ENCODE measurements at places on chromosomes 5 and 9.

DNA sequence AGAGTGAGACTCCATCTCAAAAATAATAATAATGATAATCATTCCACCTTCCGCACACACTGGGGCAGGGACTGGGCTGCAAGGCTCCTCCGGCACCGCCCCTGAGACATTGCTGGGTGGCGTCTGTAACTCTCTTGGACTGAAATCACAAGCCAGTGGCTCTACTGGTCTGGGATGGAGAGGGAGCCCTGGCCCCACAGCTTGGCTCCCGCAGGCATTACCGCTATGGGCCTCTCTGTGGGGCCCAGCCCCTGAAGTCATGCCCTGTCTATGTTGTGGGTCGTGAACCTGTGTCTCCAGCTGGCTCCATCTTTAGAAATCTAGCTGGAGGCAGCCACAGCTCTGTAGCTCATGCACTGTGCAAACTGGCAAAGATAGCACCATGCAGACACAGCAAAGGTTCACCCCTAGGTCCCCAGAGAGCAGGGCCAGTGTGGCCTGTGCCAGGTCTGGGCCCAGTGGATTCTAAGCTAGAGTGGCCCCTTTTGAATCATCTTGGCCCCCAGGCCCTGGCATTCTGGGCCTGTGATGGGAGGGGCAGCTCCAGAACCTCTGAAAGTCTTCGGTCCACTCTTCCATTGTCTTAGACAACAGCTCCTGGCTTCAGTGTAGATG is 36.1 kb upstream of the COL5A1 start:
- DNase-seq: no peak

DNA sequence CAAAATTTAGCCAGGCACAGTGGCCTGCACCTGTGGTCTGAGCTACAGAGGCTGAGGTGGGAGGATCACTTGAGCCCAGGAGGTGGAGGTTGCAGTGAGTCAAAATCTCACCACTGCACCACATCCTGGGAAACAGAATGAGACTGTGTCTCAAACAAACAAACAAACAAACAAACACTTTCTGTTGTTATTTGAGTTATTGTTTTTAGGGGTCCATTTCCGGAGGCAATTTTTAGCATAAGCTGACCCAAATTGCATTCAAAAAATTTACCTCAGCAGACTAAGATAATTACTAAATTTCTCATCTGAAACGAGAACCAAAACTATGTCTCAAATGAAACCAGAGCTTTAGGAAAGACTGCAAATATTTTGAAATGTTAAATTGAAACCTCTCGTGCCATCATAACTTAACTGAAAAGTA is 1485.1 kb downstream of the EFNA5 start:
- no peak for DNase-seq

- no peak for DNase-seq
Observed at GRCh38 chr5:5678909-5679308, 256.4 kb downstream of the ICE1 start.

DNA sequence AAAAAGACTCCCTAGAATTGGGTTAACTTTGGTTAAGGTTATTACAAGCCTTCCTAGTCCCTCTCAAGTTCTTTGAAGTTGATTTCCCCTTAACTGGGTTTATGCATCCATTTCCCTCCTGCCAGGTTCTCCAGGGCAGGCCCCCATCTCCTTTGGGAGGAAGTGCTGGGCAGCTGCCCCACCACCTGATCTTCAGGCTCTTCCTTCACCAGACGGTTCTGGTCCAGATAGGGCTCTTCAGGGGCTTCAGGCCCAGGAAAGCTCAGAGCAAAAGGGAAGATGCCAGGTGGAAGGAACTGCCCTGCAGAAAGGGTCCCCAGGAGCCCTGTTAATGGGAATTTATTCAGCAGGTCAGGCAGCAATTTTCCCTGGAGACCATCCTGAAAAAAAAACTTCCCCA is 2.1 kb downstream of the SMIM32 start:
- no peak for DNase-seq
